ENCODE measurements at places on chromosomes 4 and X.

- DNase-seq = no peak
These were observed 193.5 kb upstream of the PITX2 start for GRCh38 chr4:110816367-110816766.

DNA sequence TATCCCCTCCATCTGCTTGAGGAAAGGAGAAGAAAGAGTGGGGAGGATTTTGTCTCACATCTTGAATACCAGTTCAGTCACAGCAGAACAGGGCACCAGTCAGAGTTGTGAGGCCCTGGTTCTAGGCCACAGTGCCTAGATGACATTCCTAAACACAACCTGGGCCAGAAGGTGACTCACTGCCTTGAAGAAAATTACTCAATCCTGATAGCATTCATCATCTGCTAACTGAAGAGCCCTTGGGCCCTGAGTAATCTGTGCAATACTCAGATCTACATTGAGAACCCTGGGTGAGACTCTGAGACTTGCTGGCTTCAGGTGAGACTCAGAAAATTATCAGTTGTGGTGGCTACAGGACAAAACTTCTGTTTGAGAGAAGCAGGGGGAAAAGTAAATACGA lies 20.5 kb upstream of the PRR32 start:
- DNase-seq = no peak

DNA sequence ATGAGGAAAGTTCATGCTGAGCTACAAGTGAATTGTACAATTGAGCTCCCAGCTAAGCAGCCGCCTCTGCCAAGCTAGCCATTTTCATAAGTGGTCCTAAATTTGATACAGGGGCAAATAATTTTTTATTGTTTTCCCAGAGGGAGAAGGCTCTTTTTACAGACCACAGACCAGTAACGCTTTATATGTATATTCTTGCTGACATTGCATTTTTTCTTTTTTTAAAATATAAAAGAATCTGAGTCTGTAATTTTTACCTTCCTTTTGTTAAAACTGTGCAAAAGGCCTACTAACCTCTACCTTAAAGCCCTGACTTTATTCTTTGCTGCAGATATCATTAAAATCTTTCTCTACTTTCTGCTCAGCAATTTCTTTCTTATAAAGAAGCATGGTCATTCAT lies 501.2 kb upstream of the INTU start:
- no peak for DNase-seq

GRCh38 chr4:15918484-15919129 lies 19.9 kb downstream of the FGFBP1 start:
- DNase-seq = no peak

GRCh38 chr4:108685036-108685686 lies 34.8 kb downstream of the OSTC start:
- DNase-seq = no peak

GRCh38 chrX:106955004-106955772 lies 35.0 kb downstream of the CLDN2 start:
- DNase-seq = no peak

DNA sequence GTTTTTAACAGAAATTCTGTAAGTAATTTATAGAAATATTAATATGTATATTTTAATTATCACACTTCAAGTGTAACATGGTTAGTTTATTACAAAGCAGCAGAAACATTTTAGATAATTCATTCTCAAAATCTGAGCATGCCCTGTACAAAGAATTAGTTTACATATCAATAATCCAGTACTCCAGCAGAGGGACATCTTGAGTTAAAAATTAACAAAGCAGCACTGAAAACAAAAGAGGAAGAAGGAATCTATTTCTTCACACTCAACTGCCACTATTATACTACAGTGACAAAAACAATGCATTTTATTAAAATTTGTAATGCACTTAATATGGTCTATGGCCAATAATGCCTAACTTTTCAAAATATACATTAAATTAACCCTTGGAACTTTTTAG lies 179.1 kb upstream of the KLHL4 start:
- DNase-seq = no peak

DNA sequence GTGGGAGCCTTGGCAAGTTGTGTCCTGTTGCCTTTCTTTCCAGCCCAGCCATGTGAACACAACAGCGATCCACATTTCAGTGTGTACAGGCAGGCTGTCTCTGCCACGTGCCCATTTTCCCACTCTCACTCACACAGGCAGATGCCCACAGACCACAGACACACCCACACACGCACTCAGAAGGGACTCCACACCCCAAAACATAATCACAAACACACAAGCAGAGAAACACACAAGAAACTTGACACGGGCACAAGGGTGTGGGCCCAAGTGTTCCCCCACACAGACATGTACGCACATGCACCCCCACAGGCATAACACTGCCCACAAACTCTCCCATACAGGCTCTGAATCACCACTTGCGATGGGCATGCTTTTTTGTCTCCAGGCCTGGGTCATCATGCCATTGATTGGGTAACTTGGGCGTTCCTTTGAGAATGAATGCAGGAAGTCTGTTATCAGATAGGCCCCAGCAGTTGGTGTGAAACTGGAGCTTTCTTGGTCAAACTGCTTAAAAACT lies 84.3 kb downstream of the NBDY start:
- DNase-seq = no peak

Measured in stimulated activated CD8-positive, alpha-beta memory T cell treated with anti-CD3 and anti-CD28 coated beads, Interleukin-4, amount 100 ng/mL, for 1 hour (primary cell).